ENCODE measurements at places on chromosomes 2 and 18.
A peak's percentile ranks its signal among the peaks of the same experiment; 100 is the strongest.

DNA sequence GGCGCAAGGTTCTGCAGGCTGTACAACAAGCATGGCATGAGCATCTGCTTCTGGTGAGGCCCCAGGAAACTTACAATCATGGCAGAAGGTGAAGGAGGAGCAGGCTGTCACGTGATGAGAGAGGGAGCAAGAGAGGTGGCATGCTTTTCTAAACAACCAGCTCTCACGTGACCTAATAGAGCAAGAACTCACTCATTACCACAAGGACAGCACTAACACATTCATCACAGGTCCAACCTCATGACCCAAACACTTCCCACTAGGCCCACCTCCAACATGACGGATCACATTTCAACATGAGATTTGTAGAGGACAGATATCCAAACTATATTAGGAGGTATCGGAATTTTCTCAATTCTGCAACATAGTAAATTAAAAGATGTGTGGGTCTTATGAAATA lies 108.8 kb upstream of the DLX2 start:
- no peak for DNase-seq

GRCh38 chr18:9810299-9810698 lies 75.5 kb upstream of the TXNDC2 start:
- DNase-seq, result no peak

DNA sequence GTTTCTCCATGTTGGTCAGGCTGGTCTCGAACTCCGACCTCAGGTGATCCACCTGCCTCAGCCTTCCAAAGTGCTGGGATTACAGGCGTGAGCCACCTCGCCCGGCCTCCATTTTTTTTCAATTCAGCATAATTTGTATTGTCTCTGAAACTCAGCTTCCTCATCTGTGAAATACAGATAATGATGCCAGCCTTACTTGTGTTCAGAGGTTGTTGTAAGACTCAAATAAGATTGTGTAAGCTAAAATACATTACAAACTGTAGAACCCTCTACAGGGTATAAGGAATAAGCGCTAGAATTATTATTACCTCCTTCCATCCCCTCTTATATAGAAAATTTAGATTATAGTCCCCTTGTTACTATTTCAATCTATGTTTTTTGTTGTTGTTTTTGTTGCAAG lies 24.8 kb upstream of the STARD7 start:
- no peak for DNase-seq

GRCh38 chr2:15968280-15969178 lies 28.2 kb downstream of the MYCN start:
- no peak for DNase-seq

DNA sequence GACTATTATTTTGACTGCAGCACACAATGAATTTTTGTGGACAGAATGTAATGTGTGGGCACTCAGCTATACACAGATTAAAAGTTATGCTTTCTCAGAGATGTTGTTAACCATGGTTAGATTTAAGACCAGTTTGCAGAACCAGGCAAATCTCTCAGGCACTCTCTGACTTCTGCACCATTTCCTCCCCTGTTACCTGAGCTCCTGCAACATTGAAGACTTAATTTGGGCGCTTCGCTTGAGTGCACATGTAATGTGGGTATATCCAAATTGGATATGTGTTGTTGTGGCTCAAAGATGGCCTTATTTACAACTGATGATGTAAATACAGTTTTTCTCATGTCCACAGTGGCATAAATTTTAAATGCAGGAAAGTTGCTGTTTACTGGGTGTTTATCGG lies 469.4 kb downstream of the PTPRM start:
- DNase-seq, result no peak

GRCh38 chr18:23307567-23308295 lies 145.4 kb upstream of the RIOK3 start:
- no peak for DNase-seq

DNA sequence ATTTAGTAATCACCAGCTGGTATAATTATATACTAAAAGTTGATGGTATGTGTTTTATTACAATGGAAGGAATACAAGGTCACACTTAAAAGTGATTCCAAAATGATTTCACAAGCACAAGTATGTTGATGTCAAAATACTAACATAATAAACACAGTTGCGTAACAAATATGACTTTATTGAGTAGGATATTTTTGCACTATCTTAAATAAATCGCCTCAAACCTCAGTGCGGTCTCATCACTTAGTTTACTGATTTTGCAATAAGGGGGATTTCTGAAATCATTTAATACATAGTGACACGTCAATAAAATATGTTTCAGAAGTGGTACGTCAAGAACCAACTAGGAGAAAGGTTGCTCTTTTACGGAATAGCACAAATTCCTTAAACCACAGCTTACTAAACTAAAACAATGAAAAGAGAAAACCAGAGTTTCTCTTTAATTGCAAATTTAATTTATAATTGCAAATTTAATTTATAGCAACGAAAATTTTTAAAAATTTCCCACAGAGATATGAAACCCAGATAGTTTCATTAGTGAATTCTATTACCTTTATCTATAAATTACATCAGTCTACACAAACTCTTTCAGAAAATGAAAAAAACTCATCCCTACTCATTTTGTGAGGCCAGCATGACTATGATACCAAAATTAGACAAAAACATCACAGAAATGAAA lies 304.0 kb upstream of the REG3G start:
- DNase-seq, result no peak

GRCh38 chr2:127630096-127630863 lies 15.7 kb upstream of the GPR17 start:
- DNase-seq, result no peak

DNA sequence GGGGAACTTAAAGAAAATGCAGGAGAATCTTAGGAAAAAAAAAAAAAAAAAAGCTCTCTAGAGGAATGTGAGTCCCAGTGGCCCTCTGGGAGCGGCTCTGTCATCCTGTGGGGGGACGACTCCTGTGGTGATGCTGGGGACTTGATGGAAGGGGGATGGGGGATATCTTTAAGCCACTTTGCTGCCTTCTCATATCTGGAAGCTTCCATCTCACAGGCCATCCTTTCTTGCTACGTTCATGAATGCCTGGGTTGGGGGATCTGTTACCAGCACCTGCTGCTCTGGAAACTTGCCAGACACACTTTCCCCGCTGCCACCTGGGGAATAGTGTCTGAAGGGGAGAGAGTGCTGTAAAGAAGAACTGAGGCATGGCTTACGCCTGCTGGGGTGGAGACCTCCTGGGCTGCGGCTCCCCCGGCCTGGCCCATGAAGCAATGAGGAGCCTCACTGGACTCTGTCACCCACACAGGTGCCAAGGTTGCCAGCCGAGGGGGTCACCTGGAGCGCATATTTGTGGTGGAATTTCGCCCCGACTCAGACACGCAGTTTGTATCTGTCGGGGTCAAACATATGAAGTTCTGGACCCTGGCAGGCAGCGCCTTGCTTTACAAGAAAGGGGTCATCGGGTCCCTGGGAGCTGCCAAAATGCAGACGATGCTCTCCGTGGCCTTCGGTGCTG lies 92.8 kb downstream of the RTN4 start:
- DNase-seq, result peak; percentile 68

DNA sequence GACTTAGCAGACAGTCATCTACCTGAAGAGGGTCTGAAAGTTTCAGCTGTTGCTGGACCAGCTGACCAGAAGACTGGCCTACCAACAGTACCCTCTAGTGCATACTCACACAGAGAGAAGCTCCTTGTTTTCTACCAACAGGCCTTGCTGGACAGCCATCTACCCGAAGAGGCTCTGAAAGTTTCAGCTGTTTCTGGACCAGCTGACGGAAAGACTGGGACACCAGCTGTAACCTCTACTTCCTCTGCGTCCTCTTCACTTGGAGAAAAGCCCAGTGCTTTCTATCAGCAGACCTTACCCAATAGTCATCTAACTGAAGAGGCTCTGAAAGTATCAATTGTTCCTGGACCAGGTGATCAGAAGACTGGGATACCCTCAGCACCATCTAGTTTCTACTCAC lies 63.2 kb downstream of the ALMS1 start:
- no peak for DNase-seq

GRCh38 chr2:73736855-73737779 lies at the start of gene TPRKB:
Gene TPRKB, minus strand, starts transcription at chr2:73737345. Its CDS starts 2,776 bp downstream, at chr2:73734569.
- peak; percentile 95 for DNase-seq

- DNase-seq, result no peak
Observed at GRCh38 chr18:57803103-57803969, at the start of gene ATP8B1. Gene ATP8B1, minus strand, starts transcription at chr18:57803315. Its CDS starts 71,508 bp downstream, at chr18:57731807.

DNA sequence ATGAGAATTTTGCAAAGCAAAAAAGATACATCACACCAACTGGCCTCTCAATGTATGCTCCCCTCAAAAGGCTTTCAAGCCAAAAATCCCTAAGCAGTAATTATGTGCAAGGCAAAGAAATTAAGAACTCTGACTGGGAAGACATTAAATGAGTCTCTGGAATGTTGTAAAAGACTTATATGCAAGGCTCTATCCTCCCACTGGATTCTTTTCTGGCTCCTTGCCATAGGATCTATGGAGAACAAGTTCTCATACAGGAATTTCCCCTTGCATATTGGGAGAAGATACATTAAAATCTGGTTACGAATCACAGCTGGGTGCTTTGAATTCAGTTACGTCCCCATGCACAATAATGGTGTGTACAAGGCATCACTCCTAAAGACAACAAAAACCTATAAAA lies 73.4 kb upstream of the ATL2 start:
- no peak for DNase-seq

DNA sequence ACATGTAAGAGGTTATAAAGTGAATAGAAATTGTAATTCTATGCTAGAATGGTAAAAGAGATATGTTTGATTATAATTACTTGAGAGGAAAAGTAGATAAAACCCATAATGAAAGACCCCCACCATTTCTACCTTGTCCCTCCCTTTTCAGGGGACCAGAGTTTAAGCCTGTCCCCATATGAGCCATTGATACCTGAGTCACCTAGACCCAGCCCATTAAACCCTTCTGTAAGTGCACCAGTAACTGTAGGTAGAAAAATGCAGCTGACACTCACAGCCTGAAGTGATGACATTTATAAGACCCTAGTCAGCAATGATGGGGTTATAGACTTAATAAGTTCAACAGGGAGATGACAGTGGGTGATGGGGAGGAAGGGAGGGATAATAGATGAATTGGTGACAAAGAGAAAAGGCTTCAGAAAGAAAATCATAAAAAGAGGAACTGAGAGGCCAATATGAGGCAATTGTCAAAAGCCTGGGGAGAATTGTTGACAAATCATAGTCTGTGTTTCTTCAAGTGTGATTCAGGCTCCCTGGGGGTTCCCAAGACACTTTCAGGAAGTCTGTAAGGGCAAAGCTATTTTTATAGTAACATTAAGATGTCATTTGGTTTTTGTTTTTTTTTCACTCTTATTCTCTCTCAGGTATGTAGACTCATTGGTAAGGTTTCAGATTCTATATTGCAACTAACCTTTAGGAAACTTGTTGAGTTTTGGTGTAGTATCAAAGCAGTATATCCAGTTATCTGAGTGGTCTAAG lies 544.2 kb downstream of the SATB2 start:
- DNase-seq, result no peak

DNA sequence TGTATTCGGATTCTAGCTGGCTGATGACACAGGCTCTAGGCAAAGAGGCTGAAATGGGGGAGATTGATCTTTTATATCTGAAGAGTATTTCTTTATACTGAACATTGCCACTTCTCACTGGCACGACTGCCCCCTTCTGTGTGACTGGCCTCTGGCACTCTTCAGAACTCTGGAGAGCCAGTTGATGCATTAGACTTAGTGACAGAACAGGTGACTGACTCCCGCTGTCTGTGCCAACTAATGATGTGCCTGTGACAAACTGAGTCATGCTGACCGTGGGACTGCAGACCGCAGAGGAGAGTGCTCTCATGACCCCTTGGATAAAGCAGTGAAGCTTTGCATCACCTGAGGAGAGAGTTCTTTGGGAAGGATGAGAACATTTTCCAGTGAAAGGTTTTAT lies 14.4 kb downstream of the MGAT5 start:
- DNase-seq, result no peak

GRCh38 chr2:15555760-15556193 lies 5.4 kb downstream of the NBAS start:
- DNase-seq, result no peak

GRCh38 chr2:206488623-206489022 lies 45.3 kb downstream of the ADAM23 start:
- DNase-seq, result no peak

All from NCI-H1417 (cell line).